NCI-H2227 treated with DMSO at 0.1 percent for 48 hours (cell line): ENCODE measurements at places on chromosomes 6 and 20.

DNA sequence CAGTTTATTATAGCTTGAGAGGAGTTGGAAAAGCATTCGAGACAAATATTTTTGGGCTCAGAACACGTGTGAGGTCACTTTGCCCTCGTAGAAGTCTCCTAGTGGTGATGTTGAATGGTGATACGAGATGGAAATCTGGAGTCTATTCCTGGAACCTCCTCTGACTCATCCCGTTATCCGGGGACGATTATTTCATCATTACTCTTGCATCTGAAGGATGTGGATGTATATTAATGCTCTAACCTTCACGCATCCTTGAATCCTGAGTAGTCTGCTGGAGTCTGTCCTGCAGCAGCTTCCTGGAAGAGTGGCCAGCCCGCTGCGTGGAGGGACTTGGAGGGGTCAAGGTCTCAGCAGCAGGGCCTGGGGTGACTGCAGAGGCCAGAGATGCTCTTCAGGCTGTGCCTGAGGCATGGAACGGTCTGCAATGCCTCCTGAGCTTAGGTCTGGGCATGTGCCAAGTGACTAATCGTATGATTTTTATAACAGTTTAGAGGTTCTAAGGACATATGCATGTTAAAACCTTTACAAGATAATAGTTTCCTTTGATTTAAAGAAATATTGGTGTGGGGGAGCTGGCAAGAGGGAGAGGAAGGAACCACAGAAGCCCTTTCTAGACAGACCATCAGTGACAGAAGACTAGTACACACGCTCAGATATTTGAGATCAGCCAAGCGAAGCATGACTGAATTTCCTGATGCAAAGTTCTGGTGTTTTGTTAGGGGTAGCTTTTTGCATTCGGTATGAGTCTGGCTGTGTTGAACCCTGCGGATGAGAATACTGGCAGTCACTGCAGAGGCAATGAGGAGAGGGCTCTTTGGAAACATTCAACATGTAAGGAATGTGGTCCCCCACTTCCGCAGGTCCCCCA, 400.2 kb downstream of the QKI start:
- no peak for DNase-seq

GRCh38 chr20:53795170-53795569, 201.5 kb upstream of the ZNF217 start:
- no peak for DNase-seq

DNA sequence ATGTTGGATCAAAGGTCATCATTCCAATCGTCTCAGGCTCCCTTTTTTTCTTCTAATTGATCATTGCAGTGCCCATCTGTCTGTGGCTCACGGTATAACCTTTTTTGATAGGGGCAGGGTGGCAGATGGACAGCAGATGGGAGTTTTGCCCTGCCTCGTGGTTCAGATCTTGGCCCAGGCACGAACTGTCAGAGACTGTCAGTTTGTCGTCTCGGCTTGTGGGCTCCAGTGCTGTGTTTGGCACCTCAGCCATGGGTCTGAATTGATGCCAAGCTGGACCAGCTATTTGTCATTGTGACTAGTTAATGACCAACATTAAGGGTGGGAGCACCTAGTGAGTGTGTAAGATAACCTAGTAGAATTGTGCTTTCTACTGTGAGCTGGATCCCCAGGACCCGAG, 197.6 kb downstream of the PRL start:
- no peak for DNase-seq

GRCh38 chr20:45402946-45403345, 5.1 kb upstream of the DBNDD2 start:
- DNase-seq, result no peak

- DNase-seq, result peak; percentile 1
These were observed 43.7 kb downstream of the CDC5L start for GRCh38 chr6:44431118-44431725.

DNA sequence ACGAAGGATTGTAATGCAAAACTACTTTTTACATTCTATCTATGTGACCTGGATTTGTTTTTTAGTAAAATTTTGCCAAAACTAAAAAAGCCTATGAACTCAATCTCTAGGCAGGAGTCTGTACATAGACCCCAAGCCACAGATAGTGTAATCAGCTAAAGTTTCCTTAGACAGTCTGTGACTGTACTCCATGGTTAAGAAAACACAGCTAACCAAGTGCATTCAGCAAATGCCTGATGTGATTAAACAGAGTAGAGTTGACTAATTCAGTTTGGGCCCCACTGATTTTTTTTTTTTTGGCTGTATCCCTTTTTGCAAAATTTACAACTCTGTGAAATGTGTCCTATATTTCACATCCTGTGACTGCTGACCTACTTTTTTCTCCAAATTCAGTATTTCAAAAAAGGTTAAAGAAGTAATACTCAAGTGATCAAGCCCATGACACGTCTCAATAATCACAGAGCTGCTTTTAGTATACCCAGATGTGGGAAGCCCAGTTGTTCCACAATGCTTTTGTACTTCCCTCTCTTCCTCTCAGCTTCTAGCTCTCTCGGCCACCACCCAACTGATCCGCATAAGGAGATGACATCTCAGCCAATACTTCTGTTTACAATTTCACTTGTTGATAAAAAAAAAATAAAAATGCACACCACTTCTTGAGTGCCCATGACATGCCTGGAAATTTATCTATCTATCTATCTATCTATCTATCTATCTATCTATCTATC, 108.8 kb upstream of the TBX18 start:
- DNase-seq, result no peak

DNA sequence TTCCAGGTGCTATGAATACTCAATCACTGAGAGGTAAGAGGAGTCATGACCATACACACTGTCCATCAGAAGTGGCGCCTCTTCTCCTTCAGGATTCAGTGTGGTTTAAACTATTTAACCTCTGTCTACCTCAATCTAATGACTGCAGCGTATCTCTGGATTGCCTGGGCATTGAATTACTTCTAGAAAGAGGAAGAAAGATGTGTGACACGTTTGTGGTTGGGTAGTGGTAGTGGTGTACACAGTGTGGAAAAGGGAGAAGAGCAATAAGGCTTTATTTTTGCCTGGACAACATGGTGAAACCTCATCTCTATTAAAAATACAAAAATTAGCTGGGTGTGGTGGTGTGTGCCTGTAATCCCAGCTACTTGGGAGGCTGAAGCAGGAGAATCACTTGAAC, 38.0 kb upstream of the ECHDC1 start:
- no peak for DNase-seq

- no peak for DNase-seq
These were observed 24.1 kb upstream of the HS3ST5 start for GRCh38 chr6:114366899-114367298.

DNA sequence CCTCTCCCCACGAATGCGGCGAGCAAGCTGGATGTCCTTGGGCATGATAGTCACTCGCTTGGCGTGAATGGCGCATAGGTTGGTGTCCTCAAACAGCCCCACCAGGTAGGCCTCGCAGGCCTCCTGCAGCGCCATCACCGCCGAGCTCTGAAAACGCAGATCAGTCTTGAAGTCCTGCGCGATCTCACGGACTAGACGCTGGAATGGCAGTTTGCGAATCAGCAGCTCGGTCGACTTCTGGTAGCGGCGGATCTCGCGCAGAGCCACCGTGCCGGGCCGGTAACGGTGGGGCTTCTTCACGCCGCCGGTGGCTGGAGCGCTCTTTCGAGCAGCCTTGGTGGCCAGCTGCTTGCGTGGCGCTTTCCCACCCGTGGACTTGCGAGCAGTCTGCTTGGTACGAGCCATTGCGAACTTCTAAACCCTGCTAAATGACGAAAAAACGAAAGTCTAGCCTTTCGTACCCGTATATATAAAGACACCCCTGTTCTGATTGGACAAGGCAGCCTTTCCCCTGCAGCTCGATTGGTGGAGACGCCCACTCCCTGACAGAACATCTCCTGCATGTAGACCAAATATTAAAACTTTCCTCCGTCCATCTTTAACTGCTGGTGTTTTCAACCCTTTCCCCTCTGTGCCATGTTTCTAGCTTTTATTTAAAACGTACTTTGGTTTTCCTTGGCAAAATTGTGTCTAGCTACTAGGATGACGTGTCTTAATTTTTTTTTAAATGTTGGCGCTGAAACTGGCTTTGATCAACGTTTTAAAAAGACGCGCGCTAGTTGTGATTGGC, 109.8 kb downstream of the HFE start:
- DNase-seq, result peak; percentile 93

- DNase-seq, result no peak
These were observed 190.8 kb upstream of the NOX3 start for GRCh38 chr6:155646443-155646842.

GRCh38 chr6:13467216-13467600, 20.2 kb downstream of the GFOD1 start:
- DNase-seq, result no peak

- no peak for DNase-seq
These were observed 276.3 kb downstream of the BCKDHB start for GRCh38 chr6:80382811-80383210.
